ENCODE measurements at places on chromosomes 2 and 18. TPM values are rescaled to one million over a fixed set of nuclear protein-coding genes. Genes with fewer than 3 reads are reported as not detected.

The ALK gene
- total RNA-seq: 2.5 TPM

The THSD7B gene
- 31.3 TPM for total RNA-seq

The WDPCP gene
- total RNA-seq: 67.3 TPM

The SP140 gene
- 1.9 TPM for total RNA-seq

The PROM2 gene
- 9.4 TPM for total RNA-seq

The CNTNAP5 gene
- total RNA-seq: 65.1 TPM

The SULT1C4 gene
- total RNA-seq: 11.9 TPM

The MDH1B gene
- 4.7 TPM for total RNA-seq

The ALKAL2 gene
- total RNA-seq: not detected

The SERPINB10 gene
- not detected for total RNA-seq

The ITGA4 gene
- 9.4 TPM for total RNA-seq

The ITM2C gene
- total RNA-seq: 100 TPM

The INHA gene
- total RNA-seq: not detected

The RNU2-63P gene
- total RNA-seq: not detected

The SERPINB3 gene
- total RNA-seq: not detected

The SPOPL gene
- total RNA-seq: 28.5 TPM

The CD8B2 gene
- not detected for total RNA-seq

The GKN2 gene
- not detected for total RNA-seq

The SIGLEC15 gene
- total RNA-seq: not detected

The SAG gene
- total RNA-seq: 0.63 TPM

The CYTIP gene
- 2.5 TPM for total RNA-seq

The NPPC gene
- not detected for total RNA-seq

The MAB21L4 gene
- total RNA-seq: not detected

The CYP27C1 gene
- 3.1 TPM for total RNA-seq

The SERPINB13 gene
- not detected for total RNA-seq

The LRATD1 gene
- total RNA-seq: 35.1 TPM

The POTEE gene
- total RNA-seq: under 0.01 TPM

The FZD7 gene
- total RNA-seq: 7.2 TPM
